K562 (cell line): ENCODE measurements at places on chromosomes 11 and 22. TPM values are rescaled to one million over a fixed set of nuclear protein-coding genes. Genes with fewer than 3 reads are reported as not detected.
A peak's percentile ranks its signal among the peaks of the same experiment; 100 is the strongest.

DNA sequence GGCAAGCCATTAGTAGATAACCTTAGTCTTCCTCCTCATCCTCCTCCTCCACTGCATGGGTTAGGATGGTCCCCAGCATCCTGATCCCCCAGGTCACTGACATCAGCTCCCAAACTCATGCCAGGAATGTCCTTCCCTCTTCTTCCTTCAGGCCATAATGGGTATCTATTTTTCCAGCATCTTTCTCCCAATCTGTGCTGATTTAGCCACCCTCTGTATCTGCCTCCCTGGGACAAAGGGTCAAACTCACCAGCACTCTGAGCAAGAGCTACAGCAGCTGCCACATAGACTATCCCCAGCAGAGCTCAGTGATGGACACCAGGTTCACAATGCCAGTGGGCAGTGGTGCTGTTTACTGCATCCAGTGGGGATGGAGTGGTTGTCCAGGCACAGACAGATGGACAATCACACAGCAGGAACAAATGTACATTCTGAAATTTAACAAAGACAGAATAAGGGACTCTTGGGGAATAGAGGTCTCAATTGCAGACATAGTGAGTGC is 115.2 kb upstream of the TOP3B start:
- no peaks in the 10 kb centered on the region for H3K36me3 ChIP-seq
- DNase-seq, result no peak
- peaks cover 2% of the 10 kb centered on the region; the same call in 2 of the 3 replicates for H3K4me1 ChIP-seq
- peaks cover 52% of the 10 kb centered on the region for H3K27me3 ChIP-seq

OR5B12 gene
- not detected in 2 replicates for total RNA-seq

DNA sequence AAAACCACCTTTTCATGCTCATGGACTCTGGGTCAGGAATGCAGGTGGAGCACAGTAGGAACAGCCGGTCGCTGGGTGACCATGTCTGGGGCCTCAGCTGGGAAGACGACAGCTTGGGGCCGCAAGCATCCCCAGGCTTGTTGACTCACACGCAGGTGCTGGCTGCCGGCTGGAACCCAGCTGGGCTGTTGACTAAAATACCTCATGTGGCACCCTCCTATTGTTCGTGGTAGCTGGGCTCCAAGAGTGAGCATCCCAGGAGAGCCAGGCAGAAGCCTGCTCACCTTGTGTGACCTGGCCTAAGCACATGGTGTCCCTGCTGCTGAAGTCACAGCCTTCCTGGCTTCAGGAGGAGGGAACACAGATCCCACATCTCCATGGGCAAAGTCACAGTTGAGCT is 9.4 kb downstream of the DPP3 start:
- no peak for DNase-seq
- no peak overlapping the region for H3K4me3 ChIP-seq
- H3K27me3 ChIP-seq, result no peaks in the 10 kb centered on the region
- H3K4me1 ChIP-seq, result peaks cover 22% of the 10 kb centered on the region
- H3K36me3 ChIP-seq, result peaks cover 55% of the 10 kb centered on the region; the same call in 2 of the 3 replicates

GRCh38 chr22:48595511-48595905 is 1232.2 kb downstream of the BRD1 start:
- no peak for DNase-seq
- no peaks in the 10 kb centered on the region for H3K36me3 ChIP-seq
- H3K4me1 ChIP-seq, result no peaks in the 10 kb centered on the region; the same call in 1 of the 2 replicates
- no peak overlapping the region for H3K4me3 ChIP-seq
- no peaks in the 10 kb centered on the region; the same call in 2 of the 3 replicates for H3K27me3 ChIP-seq
- no peak overlapping the region for H3K27ac ChIP-seq

GRCh38 chr11:116412118-116412889 is 360.5 kb downstream of the BUD13 start:
- DNase-seq, result no peak
- no peak overlapping the region for H3K27ac ChIP-seq
- no peaks in the 10 kb centered on the region for H3K4me1 ChIP-seq
- H3K36me3 ChIP-seq, result no peaks in the 10 kb centered on the region
- H3K27me3 ChIP-seq, result peaks cover 4% of the 10 kb centered on the region; the same call in 1 of the 2 replicates

MMP13 gene
- not detected in 2 replicates for total RNA-seq

GRCh38 chr22:28938286-28938833 is 55.0 kb downstream of the ZNRF3 start:
- H3K4me3 ChIP-seq, result no peak overlapping the region
- no peaks in the 10 kb centered on the region for H3K27me3 ChIP-seq

DNA sequence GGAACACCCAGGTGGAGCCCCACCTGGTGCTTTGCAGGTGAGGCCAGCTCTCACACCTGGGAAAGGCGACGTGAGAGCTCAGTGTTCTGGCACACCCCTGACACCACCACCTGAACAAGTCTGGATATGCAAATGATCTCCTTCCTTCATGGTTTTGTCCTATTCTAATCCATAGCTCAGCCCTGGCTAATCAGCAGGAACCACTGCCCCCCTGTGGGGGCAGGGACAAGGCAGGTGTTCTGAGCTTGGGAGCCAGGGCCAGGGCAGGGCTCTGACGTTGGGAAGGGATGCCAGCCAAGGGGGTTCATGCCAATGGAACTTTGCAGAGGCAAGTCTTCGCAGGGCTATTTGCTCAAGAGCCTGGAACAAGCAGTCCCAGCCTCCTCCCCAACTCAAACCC is 144.2 kb downstream of the TRIM29 start:
- DNase-seq, result no peak
- no peaks in the 10 kb centered on the region; the same call in 2 of the 3 replicates for H3K27me3 ChIP-seq
- H3K36me3 ChIP-seq, result no peaks in the 10 kb centered on the region
- H3K27ac ChIP-seq, result no peak overlapping the region
- no peaks in the 10 kb centered on the region for H3K4me1 ChIP-seq

DNA sequence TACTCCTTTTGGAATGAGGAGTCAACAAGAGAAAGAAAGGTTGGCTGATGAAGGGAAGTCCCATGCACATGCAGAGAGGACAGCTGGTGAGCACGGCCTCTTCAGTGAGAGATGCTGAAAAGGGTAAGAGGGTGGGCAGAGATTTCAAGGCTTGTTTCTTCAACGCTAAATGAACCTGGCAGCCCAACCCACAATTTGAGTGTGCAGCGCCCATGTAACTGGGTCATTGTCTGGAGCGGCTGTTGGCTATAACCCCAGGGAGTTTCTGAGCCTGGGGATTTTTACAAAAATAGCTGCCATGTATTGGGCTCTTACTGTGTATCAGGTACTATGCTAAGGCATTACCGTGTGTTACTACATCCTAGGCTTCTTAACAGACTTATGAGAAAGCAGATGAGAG is 594.1 kb downstream of the ETS1 start:
- no peaks in the 10 kb centered on the region for H3K27me3 ChIP-seq
- no peaks in the 10 kb centered on the region for H3K36me3 ChIP-seq
- H3K4me3 ChIP-seq, result no peak overlapping the region
- no peak overlapping the region for H3K27ac ChIP-seq

DNA sequence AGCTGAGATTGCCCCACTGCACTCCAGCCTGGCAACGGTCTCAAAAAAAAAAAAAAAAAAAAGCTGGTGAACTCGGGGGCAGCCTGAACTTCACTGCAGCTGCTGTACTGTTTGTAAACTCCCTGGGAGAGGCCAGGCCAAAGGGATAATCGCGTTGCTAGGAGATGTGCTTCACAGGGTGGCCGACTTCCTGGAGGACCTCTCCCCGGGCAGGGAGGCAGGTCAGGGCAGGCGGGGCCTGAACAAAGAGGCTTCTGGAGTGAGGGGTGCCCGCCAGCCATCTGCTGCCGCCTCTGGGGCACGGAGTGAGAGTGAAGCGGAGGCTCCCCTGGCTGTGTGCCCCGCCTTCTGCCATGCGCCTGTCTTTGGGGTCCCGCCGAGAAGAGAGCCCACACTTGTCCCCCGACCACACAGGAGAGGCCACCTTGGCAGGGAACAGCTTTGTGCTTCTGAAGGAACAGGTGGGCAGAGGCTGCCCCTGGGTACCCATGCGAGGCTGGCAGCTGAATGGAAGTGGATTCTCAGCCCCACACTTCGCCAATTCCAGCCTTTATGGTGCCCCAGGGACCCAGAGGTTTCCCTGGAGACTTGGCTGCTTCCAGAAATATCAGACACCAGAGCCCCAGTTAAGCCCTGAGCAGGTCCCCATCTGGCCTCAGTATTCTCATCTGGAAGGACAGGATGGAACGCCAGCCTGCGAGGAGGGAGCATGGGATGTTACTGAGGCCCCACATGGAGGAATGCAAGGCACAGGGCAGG is 29.6 kb downstream of the TMEM184B start:
- DNase-seq, result no peak
- peaks cover 3% of the 10 kb centered on the region; the same call in 1 of the 2 replicates for H3K4me1 ChIP-seq
- peaks cover 22% of the 10 kb centered on the region; the same call in 2 of the 3 replicates for H3K36me3 ChIP-seq
- no peak overlapping the region for H3K27ac ChIP-seq

DNA sequence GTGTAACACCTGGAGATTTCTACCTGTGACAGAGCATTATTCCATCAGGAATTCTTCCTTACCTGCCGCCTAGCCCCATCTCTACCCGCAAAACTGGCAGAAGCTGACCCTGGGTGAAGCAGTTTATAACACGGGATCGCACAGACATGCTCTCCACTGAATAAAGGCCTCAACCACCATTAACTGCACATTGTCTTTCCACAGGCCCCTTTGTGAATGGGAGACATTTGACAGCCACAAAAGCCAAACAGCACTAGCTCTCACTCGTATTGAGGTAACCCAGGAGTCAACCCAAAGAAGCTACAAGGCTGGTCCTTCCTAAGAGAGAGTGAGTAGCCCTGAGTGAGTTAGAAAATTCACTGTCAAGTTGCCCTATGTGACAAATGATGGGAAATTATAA is 135.6 kb downstream of the RCN1 start:
- no peak overlapping the region for H3K4me3 ChIP-seq
- peaks cover 2% of the 10 kb centered on the region; the same call in 2 of the 3 replicates for H3K27me3 ChIP-seq
- no peak overlapping the region for H3K27ac ChIP-seq
- H3K4me1 ChIP-seq, result no peaks in the 10 kb centered on the region
- H3K36me3 ChIP-seq, result no peaks in the 10 kb centered on the region

GRCh38 chr11:103699216-103699615 is 337.2 kb upstream of the DDI1 start:
- no peak for DNase-seq
- H3K27me3 ChIP-seq, result no peaks in the 10 kb centered on the region
- H3K36me3 ChIP-seq, result no peaks in the 10 kb centered on the region
- H3K27ac ChIP-seq, result no peak overlapping the region

DNA sequence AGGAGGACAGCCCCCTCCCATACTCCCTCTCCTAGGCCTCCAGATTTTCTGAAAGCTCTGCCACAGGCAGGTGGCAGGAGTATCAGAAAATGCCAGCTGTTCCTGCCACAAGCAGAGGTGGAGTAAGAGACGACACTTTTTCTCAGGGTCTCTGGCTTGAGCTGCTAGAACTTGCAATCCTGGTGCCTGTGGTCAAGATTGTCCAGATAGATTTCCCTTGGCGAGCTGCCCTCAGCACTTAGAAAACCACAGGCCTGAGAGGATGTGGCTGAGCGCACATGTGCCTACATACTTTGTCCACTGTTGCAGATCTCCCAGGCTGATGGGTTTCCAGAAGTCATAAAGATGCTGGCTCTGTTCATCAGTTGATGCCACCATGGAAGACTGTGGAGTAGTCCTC is 65.7 kb upstream of the NAV2 start:
- DNase-seq, result no peak
- no peak overlapping the region for H3K27ac ChIP-seq
- H3K36me3 ChIP-seq, result no peaks in the 10 kb centered on the region
- no peak overlapping the region for H3K4me3 ChIP-seq
- H3K4me1 ChIP-seq, result no peaks in the 10 kb centered on the region

USH1C gene
- total RNA-seq, result not detected in 2 replicates

- no peaks in the 10 kb centered on the region for H3K4me1 ChIP-seq
- no peaks in the 10 kb centered on the region for H3K36me3 ChIP-seq
- H3K27me3 ChIP-seq, result no peaks in the 10 kb centered on the region; the same call in 2 of the 3 replicates
- H3K4me3 ChIP-seq, result no peak overlapping the region
Observed at GRCh38 chr22:24816806-24817205, 10.8 kb downstream of the SGSM1 start.

TTC36 gene
- 0.22 and 0.36 TPM in 2 replicates for total RNA-seq

DNA sequence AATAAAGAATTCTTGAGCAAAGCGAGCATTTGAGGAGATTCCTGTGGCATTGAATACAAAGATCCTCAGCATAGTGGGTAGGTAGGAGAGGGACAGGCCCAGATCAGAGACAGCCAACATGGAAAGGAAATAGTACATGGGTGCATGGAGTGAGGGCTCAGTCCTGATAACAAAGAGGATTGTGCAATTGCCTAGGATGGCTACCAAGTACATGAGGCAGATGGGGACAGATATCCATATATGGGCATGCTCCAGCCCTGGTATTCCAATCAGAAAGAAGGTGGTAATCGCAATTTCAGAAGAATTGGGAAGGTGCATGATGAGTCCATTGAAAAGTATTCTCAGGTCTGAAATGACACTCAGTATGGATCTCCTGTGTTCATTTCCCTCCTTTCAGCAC is 8.6 kb downstream of the OR51T1 start:
- peak overlapping the region; percentile 36; the same call in 1 of the 3 replicates for H3K27ac ChIP-seq
- H3K36me3 ChIP-seq, result no peaks in the 10 kb centered on the region
- no peaks in the 10 kb centered on the region for H3K27me3 ChIP-seq
- peaks cover 22% of the 10 kb centered on the region for H3K4me1 ChIP-seq

CAPN5 gene
- 0.40 and 0.44 TPM in 2 replicates for total RNA-seq

IGLL1 gene
- not detected in 2 replicates for total RNA-seq

- H3K27ac ChIP-seq, result no peak overlapping the region
- H3K4me1 ChIP-seq, result no peaks in the 10 kb centered on the region
- no peak for DNase-seq
Observed at GRCh38 chr11:86415026-86415425, 40.3 kb downstream of the CCDC81 start.

DNA sequence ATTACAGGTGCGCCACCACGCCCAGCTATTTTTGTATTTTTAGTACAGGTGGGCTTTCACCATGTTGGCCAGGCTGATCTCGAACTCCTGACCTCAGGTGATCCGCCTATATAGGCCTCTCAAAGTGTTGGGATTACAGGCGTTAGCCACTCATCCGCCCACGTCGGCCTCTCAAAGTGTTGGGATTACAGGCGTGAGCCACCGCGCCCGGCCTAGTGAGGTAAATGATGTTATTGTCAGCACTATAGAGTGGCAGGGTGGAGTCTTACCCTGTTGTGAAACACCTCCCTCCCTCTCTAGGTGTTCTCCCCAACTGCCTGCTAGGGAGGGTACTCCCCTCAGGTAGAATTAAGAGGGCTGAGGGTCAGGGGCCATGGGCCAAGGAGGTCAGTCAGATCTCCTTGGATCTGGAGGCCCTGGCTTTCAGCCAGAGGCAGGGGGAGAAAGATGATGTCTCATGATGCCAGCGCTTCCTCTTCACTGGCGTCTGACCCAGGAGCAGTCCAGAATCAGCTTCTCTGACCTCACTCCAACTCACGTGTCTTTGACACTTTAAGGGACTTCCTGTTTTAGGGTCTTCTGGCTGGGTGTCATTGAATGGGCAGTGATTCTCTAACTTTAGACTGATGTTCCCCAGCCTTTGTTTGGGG is 2.0 kb downstream of the GGA1 start:
- H3K4me3 ChIP-seq, result peak overlapping the region; percentile 95; the same call in 1 of the 2 replicates
- H3K27me3 ChIP-seq, result no peaks in the 10 kb centered on the region
- DNase-seq, result peak; percentile 47
- H3K36me3 ChIP-seq, result peaks cover 24% of the 10 kb centered on the region; the same call in 1 of the 3 replicates
- peak overlapping the region; percentile 97 for H3K27ac ChIP-seq

RIMBP3B gene
- total RNA-seq, result 0.55 and 0.78 TPM in 2 replicates

- H3K4me1 ChIP-seq, result no peaks in the 10 kb centered on the region
- H3K27me3 ChIP-seq, result no peaks in the 10 kb centered on the region
- H3K4me3 ChIP-seq, result no peak overlapping the region
- no peaks in the 10 kb centered on the region for H3K36me3 ChIP-seq
- no peak overlapping the region for H3K27ac ChIP-seq
Observed at GRCh38 chr11:115085461-115086210, 407.3 kb downstream of the NXPE2 start.
